ENCODE measurements at places on chromosomes 6 and 20.

- no peak for DNase-seq
Measured at GRCh38 chr6:135212020-135212806, 31.1 kb downstream of the MYB start.

GRCh38 chr6:42993445-42993844, 9.1 kb downstream of the PPP2R5D start:
- no peak for DNase-seq

GRCh38 chr6:7445885-7446461, 56.4 kb downstream of the RIOK1 start:
- DNase-seq, result no peak

GRCh38 chr6:32803416-32803815, 13.4 kb downstream of the HLA-DOB start:
- no peak for DNase-seq

DNA sequence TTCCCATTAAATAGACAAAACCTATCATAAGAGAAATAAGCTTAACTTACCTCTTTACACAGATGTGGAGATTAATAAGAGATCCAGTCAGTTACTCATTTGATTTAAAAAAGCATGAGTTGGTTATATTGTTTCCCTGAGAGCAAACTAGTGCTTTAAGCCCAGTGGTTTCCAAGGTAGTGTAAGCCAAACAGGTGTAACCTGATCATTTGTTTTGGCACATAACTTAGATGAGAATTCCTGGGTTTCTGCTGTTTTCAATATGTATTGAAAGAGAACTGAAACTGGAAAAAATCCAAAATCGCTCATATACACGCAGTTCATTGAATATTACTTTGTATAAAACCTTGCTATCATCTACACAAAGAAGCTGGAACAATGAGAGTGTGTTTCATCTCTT, 30.5 kb upstream of the SMIM8 start:
- DNase-seq, result no peak

DNA sequence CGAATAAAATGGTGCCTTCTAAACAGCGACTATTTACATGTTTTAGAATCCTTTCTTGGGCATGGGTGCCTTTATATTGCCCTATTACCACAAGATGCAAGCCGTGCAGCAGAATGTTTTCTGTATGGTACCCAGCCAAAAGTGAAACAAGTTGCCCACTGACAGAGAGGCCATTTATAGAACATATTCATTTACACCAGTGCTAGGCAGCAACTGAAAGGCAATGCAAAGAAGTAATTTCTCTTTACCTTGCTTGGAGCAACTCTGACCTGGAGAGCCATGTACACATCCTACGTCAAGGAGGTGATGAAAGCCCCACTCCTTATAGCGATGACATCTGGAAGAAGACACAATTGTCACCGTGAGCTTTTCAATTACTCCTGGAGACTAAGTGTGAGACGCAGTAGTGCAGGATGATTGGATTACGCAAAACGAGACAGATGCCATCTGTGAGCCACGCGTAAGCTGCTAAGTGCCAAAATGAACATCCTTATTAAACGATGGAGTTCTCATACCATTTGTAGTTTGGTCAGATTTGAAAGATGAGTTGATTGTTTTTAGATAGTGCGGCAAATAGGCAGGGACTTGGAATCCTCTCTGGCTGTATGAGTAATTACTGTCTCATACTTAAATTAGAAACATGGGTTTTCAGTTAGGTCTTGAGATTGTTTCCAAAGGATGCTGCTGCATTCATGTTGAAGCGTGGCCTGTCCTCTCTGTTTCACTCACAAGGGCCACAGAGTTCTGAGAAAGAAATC, at the start of gene TMEM244:
TSS of gene TMEM244 (minus strand) at position 408 of the 758 bp plus-strand sequence. CDS start at position 281, 127 bp downstream.
- DNase-seq, result no peak

- DNase-seq, result no peak
Measured at GRCh38 chr6:104486035-104486434, 373.7 kb downstream of the HACE1 start.

GRCh38 chr6:107061125-107062020, 33.4 kb downstream of the MTRES1 start:
- DNase-seq, result no peak

DNA sequence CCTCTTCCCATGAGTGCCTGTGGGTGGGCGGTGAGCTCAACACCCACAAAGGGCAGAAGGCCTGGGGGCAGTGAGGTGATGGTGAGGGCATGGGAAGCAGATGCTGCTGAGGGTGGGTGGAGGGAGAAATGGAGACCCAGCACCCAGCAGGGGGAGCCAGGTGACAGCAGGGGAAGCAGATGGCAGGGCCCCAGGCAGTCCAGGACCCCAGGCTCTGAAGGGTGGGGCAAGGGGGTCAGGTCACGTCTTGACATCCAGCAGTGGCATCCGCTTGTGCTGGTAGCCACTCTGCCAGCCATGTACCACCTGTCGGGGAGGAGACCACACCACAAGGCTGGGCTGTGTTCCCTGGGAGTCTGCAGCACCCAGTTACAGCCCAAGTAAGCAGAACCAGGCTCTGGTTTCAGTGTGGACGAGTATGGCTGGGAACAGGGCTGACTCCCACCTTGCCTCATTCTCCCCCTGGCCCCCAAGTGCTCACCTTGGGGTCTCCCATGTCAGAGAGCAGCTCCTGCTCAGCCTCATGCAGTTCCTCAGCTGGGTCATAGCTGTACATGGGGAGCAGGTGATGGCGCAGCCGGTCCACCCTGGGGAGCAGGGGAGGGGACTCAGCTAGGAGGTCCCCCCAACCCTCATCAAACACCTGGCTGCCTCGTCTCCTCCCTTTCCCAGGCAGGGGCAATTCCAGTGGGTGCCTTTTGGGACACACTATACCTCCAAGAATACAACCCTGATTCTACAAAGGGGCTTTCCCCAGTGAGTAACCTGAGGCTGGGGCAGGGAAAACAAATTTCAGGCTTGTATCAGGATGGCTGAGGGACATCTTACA, 2.0 kb downstream of the SMIM29 start:
- peak; percentile 72 for DNase-seq

GRCh38 chr6:140779991-140780596, 1352.6 kb upstream of the GJE1 start:
- no peak for DNase-seq

DNA sequence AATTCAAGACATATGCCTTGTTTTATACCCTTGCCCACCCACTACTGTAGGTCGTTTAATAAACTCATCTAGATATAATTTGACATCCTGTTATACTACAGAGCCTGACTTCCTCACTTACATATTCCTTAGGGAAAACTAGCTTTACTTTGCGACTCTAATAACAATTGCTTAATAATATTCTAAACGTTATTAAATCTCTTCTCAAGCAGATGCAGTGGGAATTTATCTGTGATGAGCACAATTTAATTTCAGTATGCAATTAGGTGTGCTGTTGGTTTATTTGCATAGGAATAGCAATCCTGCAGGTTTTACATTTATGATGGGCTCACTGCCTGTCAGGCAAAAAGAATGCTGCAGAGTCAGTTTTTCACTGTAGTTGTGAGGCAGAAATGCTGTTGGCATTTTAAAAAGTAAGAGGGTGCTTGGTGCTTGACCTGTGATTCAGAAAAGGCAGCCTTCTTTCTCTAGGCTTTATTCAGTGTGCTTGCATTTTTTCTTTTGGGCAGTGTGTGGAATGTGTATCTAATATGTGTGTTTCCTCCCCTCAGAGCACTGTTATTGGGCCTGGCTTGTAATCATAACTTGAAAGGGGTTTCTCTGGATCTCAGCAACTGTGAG, 152.3 kb upstream of the SCGN start:
- DNase-seq, result no peak

DNA sequence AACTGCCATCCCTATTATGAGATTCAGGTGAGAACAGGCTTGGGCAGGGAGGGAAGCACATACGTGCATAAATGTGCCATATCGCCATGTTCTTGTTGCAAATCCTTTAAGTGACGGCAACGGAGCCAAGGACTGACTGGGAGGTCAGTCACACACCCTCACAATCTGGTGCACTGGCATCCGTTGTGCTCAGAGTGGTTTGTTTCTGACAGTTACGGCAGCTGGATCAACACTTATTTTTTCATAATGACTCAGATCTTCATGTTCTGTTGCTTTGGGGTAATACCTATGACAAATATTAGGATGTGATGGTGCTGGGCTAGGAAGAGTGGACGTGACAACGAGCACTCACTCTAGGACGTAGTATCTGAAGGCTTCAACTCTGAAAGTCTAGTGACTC, 56.2 kb upstream of the PREP start:
- no peak for DNase-seq
